ENCODE measurements at places on chromosomes 3 and 15.

DNA sequence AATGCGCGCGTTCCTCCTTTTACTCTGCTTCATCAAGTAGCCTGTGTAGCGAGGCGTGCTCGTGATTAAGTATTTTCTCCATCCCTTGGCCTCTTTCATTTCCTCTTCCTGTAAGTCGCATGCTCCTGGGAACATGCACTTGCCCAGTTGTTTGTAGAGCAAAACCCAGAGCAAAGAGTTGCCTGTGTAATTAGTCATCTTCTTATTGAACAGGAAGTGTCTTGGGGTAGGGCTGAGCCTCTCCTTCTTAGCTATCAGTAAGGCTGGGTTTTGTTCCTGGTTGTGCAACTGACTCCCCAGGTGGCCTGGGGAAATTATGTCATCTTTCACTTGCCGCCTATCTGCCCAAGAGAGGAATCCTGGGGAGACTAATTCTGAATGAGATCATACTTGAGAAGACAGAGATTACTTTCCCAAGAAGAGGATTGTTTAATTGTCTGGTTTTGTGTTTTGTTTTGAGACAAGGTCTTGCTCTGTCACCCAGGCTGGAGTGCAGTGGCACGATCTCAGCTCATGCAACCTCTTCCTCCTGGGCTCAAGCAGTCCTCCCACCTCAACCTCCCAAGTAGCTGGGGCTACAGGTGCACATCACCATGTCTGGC, 14.9 kb downstream of the LIPH start:
- DNase-seq, result no peak

DNA sequence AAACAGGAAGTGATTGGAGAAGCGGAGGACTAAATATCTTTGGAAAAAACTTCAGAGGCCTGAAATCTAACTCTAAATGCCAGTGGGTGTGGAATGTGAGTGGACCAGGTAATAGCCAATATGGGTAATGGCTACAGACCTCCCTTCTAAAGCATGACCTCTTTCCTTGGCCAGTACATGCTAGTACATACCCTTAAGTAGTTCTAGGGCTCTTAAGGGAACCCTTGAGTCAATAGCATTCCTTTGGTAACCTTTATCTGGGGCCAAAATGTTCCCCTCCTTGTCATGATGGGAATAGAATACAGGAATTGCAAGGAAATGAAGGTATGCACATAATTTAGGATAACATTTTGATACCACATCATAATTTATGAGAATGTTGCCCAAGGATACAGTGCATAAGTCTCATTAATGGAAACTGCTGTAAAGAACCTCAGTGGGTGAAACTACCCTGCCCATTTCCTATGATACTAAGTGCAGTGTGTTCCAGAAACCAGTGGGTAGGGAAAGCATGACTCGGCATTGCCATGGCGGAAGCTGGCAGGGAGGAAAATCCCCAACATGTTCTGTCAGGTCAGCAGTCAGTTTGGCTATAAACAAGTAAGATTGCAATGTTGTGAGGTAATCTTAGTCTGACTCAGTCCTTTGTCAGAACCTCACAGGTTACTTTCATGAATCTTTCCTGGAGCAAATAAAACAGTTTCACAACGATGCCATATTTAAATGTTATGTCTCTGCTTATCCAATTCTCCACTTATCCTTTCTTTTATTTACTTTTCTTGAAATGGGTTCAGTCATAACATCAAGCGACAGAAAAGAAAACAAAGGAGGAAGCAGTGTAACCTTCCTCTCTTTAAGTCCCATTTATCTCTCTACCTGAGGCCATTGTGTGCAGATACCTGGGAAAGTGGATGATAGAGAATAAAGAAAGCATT, 23.5 kb upstream of the RAP2B start:
- no peak for DNase-seq

DNA sequence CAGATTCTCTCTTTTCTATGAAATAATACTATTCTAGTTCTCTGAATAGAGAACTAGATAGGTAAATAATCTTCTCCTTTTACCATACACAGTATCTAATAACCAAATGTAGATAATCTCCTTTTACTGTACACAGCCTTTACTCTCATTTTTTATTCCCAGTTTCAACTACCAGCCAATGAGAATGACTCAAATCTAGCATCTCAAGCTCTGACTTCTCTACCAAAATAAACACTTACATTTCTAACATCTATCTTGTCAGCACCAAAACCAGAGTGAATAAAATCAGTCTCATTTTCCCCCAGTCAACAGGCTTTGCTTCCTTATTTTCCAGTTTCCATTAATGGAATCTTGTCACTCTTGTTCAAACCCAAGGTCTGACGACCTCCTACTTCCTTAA, 36.9 kb downstream of the LRRFIP2 start:
- no peak for DNase-seq

- no peak for DNase-seq
These were observed 163.9 kb downstream of the WNT7A start for GRCh38 chr3:13715961-13716360.

DNA sequence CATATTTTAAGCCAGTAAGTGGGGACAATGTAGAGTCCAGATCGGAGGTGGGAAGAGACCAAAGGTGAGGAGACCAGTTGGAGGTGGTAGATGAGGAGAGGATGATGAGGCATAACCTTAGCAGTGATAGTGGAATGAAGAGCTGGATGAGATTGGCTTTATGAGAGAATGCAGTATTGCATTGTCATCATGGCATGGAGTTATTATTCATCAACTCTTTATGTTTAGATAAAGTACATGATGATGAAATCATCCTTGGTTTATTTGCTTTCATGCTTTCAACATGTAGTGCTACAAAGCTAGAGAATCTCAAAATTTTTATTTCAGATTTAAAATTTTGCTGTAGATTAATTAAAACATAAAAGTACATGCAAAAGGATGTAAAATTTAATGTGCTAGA, 64.0 kb downstream of the PPM1L start:
- no peak for DNase-seq

GRCh38 chr3:72275331-72275751, 490.4 kb upstream of the PROK2 start:
- DNase-seq, result no peak

GRCh38 chr3:64422192-64422591, 196.9 kb upstream of the PRICKLE2 start:
- no peak for DNase-seq

GRCh38 chr3:186746008-186746407, 28.8 kb downstream of the KNG1 start:
- no peak for DNase-seq

- DNase-seq, result peak; percentile 13
These were observed 45.1 kb downstream of the EFCAB12 start for GRCh38 chr3:129383292-129383860.

GRCh38 chr3:37967260-37967881, 23.2 kb upstream of the VILL start:
- no peak for DNase-seq

DNA sequence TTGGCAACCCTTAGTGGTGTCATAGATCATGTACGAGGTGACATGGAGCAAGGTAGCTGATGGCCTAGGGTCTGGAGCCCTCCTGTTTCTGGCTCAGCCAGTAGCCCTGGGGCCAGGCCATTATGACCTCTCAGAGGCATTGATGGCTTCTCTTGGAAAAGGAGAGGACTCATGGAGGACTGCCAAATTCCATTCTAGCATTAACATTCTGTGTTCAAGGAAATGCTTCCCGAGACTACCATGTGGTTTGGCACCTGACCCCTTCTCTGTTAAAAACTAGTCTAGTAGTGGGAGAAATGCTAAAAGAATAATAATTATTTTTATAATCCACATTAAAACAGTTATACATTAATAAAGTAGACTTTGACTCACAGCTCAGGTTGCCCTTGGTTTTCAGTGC, 40.2 kb upstream of the ADAMTSL3 start:
- no peak for DNase-seq

- no peak for DNase-seq
These were observed 236.0 kb upstream of the GOLIM4 start for GRCh38 chr3:168331756-168332155.

- DNase-seq, result no peak
These were observed 314.8 kb upstream of the LRRC3B start for GRCh38 chr3:26307787-26308186.

DNA sequence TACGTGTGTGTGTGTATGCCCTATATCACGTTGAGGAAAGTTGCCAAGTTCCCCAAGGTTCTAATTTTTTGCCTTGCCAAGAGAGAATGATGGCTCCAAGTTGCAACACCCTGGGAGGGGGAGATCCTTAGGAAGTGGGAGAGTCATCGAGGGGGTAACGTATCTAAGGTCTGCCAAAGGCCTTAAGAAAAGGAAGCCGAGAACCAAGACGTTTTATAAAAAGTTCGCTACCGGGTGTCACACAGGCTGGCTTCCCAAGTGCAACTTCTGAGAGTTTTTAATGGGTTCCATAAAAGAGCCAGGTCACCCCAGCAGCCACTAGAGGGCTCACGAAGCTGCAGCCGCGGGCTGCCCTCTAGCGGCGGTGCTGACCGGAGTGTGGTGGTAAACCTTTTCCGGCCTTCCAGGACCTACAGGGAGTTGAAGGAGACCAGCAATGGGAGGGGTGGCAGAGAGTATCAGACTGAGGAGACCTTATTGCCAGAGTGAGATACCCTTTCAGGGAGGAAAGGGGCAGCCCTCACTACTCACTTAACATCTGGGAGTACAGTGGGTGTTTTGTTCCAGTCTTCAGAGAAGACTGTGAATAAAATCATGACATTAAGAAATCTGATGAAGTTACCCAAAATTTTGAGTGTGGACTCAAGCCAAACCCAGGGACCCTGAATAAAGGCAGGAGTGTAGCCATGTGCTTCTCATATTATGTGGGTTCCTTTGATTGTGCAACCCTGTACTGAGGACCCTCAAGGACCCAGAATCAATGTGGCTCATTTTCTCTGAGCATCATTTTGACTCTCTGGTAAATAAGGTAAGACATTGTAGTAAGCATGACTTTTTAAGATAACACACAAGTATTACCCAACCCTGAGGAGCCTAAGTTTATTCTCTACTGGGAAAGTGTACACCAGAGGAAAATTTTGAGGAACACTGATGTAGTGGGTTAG, 2.5 kb upstream of the RFX7 start:
- peak; percentile 74 for DNase-seq

DNA sequence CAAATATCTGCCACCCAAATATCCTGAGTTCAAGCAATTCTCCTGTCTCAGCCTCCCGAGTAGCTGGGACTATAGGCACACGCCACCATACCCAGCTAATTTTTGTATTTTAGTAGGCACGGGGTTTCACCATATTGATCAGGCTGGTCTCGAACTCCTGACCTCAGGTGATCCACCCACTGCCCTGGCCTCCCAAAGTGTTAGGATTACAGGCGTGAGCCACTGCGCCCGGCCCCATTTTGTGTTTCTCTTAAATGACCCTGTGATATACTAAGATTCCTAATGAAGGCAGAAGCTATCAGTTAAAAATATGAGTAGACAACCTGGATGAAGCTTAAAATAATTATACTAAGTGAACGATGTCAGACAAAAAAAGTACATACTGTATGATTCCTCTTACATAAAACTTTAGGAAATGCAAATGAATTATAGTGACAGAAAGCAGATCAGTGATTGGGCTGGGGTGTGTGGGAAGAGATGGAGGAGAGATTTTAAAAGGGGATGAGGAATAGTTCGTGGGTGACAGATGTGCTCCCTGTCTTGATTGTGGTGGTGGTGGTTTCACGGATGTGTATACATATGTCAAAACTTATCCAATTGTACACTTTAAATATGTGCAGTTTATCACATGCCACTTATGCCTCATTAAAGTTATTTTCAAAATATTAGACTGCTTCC, 3.8 kb upstream of the KLHL40 start:
- DNase-seq, result no peak

GRCh38 chr15:89769366-89769765, 6.8 kb upstream of the MESP2 start:
- DNase-seq, result no peak

DNA sequence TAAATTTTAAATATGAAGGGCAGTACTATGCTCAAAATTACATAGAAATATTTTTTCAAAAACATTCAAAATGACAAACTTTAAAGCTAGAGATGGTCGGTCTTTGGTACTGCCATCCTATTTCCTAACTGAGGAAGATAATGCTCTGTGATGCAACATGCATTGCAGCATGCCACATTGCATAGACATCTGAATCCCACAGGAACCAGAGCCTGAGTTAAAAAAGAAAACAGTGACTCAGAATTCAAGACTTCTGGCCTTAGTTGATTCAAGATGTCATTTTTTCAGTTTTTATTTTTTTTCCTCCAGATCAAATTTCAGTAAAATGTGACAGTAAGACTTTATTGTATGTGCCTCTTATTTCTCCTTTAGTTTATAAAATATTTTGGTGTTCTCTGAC, 33.1 kb downstream of the TP63 start:
- DNase-seq, result no peak

GRCh38 chr15:98375513-98376340, 272.6 kb upstream of the IGF1R start:
- no peak for DNase-seq

GRCh38 chr3:63333815-63334214, 55.7 kb downstream of the SYNPR start:
- DNase-seq, result no peak

DNA sequence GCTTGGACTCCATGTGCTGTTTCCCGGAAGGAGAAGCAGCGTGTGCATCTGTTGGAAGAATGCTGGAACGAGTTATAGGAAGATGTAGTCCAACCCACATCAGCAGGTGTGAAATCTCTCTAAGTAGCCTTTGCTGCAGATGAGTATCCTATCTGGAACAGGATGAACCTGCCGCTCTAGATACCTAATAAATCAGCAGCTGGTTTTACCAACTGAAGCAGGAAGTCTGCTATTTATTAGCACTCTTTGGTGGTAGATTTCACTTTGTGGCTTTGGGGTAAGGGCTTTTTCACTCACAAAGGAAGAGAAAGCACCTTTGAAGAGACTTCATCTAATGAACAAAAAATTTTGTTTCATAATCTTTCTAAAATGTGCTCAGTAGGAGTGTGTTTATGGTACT, 66.4 kb downstream of the DCUN1D1 start:
- no peak for DNase-seq

GRCh38 chr3:9703736-9704346, at the start of gene CPNE9:
CPNE9 (plus strand) TSS chr3:9703833; CDS start chr3:9703997, 164 bp downstream.
- DNase-seq, result no peak

- no peak for DNase-seq
These were observed 93.4 kb upstream of the CTDSPL start for GRCh38 chr3:37768107-37768809.

DNA sequence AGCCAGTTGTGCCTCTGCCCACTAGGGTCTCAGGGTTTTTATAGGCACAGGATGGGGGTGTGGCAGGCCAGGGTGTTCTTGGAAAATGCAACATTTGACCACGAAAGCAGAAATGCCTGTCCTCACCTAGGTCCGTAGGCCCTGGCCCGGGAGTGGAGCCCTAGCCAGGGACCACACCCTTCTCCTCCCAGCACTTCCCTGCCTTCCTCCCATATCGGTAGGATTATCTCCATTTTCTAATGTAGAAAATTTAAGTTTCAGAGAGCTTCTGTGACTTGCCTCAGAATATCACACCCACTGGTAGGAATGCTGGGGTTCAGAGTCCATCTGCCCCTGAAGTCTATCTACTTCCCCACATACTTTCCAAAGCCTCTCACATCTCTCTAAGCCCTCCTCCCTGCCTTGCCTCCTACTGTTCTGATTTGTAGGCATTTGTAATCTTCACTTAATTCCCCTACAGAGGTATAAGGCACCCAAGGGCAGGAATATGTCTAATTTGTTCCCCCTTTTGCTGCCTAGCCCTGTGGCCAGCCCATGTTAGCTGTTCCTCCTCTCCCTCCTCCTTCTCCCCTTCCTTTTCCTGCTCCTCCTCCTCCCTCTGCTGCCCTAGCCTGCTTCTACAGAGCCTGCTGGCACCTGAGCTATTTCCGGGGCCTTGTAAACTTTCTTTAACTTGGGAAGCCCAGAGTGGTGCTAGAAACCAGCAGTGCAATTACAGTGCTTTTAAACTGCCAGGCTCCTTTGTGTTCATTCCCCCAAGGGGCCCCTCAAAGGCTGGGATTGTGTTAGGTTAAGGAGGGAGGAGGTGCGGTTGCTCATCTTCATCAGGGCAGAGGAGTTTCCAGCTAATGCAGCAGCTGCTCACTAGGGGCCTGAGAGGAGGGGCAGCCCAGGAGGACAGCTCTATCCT, 71.1 kb downstream of the MRPL46 start:
- DNase-seq, result no peak

Measured in stimulated activated CD8-positive, alpha-beta memory T cell treated with anti-CD3 and anti-CD28 coated beads, Interleukin-12 subunit alpha, Interleukin-12 subunit beta, amount 100 ng/mL, for 4 hours (primary cell).